ENCODE measurements at places on chromosomes 11 and 22. TPM values are rescaled to one million over a fixed set of nuclear protein-coding genes. Genes with fewer than 3 reads are reported as not detected.

DNA sequence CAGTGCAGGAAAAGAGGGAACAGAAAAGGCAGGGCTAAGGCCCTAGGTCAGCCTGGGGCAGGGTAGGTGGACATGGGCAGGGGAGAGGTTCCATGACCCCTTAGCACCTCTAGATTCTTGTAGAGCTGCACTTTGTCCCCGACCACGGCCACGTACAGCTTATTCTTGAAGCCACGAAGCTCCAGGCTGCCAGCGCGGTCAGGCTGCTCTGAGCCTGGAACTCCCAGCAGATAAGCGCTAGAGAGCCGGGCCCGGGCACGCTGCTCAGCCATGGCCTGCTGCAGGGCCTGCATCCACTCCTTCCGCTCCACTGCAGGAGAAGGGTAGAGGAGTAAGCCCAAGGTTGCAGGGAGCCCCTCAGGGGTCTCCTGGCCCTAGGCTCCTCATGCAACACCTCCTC, 36.1 kb upstream of the PDE2A start:
- DNase-seq, result peak; percentile 83

GRCh38 chr11:107259811-107260221, 197.8 kb downstream of the CWF19L2 start:
- DNase-seq, result no peak

GRCh38 chr11:119885861-119886567, 157.0 kb upstream of the NECTIN1 start:
- no peak for DNase-seq

DAGLA gene
- 4.8 TPM for total RNA-seq
